Adrenal gland (tissue), 19 donors: ENCODE measurements at places on chromosomes 12 and 14.

- no peak overlapping the region for H3K27ac ChIP-seq
- H3K4me1 ChIP-seq = no peaks in the 10 kb centered on the region
- no peaks in the 10 kb centered on the region for H3K27me3 ChIP-seq
- no peak for DNase-seq
- no peak overlapping the region for H3K4me3 ChIP-seq
These were observed 13.2 kb downstream of the KCNH5 start for GRCh38 chr14:63032076-63032475.

DNA sequence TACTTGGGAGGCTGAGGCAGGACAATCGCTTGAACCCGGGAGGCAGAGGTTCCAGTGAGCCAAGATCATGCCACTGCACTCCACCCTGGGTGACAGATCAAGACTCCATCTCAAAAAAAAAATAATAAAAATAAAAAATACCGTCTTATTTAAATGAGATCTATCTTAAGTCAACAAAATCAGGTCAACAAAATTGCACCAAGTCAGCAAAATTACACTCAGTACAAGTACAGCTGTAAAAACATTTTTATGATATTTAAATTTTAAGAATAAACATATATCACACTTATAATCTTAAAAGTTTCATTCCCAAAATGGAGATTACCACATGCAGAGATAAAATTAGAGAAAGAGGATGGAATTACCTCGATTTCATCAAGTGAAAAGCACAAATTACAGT lies 33.2 kb downstream of the HECTD1 start:
- H3K27me3 ChIP-seq = no peaks in the 10 kb centered on the region
- no peaks in the 10 kb centered on the region for H3K36me3 ChIP-seq
- no peak for DNase-seq

DNA sequence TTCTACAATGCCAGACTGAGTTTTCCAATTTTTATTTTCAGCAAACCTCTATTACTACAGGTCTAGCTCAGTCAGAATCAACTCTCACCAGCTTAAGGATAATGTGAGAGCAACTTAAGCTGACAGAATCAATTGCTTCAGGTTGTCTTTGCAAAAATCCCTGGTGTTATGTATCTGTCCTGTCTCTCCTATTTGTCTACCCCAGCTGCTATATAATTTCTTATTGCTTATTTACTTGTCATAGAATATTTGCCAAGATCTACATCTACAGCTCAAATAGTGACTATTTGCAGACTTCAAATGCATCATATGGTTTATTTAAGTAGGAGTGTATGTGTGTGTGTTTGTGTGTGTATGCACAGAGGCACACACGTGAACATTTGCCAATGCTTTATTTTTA lies 54.1 kb downstream of the FOXG1 start:
- DNase-seq = no peak
- H3K27ac ChIP-seq = no peak overlapping the region
- peaks cover 7% of the 10 kb centered on the region for H3K36me3 ChIP-seq
- no peaks in the 10 kb centered on the region for H3K4me1 ChIP-seq
- H3K27me3 ChIP-seq = no peaks in the 10 kb centered on the region
- H3K4me3 ChIP-seq = no peak overlapping the region

GRCh38 chr12:122834104-122834920 lies 945 bp upstream of the HIP1R start:
- peak overlapping the region; percentile 91 for H3K4me3 ChIP-seq
- H3K27me3 ChIP-seq = no peaks in the 10 kb centered on the region
- H3K4me1 ChIP-seq = peaks cover 11% of the 10 kb centered on the region

- H3K27ac ChIP-seq = no peak overlapping the region
- DNase-seq = no peak
- no peaks in the 10 kb centered on the region for H3K36me3 ChIP-seq
- H3K4me1 ChIP-seq = no peaks in the 10 kb centered on the region
- no peak overlapping the region for H3K4me3 ChIP-seq
These were observed 137.5 kb downstream of the FSCB start for GRCh38 chr14:44369401-44370123.

GRCh38 chr14:39673734-39674133 lies 241.5 kb upstream of the FBXO33 start:
- H3K36me3 ChIP-seq = no peaks in the 10 kb centered on the region
- no peak overlapping the region for H3K4me3 ChIP-seq
- H3K27ac ChIP-seq = no peak overlapping the region
- no peak for DNase-seq
- no peaks in the 10 kb centered on the region for H3K27me3 ChIP-seq
- no peaks in the 10 kb centered on the region for H3K4me1 ChIP-seq

- H3K36me3 ChIP-seq = no peaks in the 10 kb centered on the region
- H3K27me3 ChIP-seq = no peaks in the 10 kb centered on the region
- H3K27ac ChIP-seq = no peak overlapping the region
- no peaks in the 10 kb centered on the region for H3K4me1 ChIP-seq
- no peak for DNase-seq
These were observed 64.4 kb upstream of the BTG1 start for GRCh38 chr12:92210071-92210470.

- no peaks in the 10 kb centered on the region for H3K4me1 ChIP-seq
- no peak overlapping the region for H3K4me3 ChIP-seq
- no peaks in the 10 kb centered on the region for H3K36me3 ChIP-seq
- no peak overlapping the region for H3K27ac ChIP-seq
- H3K27me3 ChIP-seq = no peaks in the 10 kb centered on the region
These were observed 288.0 kb downstream of the DPF3 start for GRCh38 chr14:72605921-72606220.

DNA sequence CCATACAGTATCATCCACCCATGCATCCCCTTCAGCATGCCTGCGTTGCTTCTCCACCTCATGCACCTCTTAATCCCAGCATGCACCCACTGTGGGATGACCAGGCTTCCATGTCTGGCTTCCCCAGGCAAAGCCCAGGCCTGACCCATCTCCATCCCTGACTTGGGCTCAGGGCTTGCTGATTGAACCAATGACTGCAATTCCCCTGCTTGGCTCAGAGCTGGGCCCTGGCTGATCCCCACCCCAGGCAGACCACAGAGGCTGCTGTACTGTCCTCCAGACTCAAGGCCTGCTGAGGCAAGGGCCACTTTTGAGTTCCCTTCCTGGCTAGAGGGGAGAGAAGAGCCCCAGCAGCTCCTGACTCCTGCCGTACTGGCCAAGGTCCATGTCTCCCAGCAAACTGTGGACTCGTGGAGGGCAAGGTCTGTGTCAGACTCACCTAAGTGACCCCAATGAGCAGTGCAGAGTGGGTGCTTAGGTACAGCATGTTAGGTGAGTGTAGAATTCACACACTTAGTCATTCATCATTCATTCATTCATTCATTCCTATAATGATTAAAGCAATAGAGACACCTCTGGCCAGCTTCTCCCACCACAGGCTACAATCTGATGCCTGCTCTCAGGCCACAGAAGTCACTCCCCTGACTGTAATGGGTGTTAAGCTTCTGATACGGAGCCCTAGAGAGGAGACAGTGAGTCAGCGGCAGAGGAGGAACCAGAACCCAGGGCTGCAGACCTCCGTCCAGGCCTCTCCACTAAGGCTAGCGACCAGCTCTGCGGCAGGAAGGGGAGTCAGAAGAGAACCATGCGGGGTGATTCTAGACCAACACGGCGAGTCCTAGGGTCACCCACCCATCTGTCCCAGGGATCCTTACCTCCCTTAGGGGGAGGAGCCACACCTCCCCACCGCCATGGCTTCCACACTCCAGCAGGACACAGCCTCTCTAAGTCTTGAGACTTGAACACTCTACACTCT lies 2.9 kb downstream of the BEGAIN start:
- no peak overlapping the region for H3K27ac ChIP-seq
- no peaks in the 10 kb centered on the region for H3K36me3 ChIP-seq
- peaks cover 10% of the 10 kb centered on the region for H3K27me3 ChIP-seq
- no peak overlapping the region for H3K4me3 ChIP-seq
- H3K4me1 ChIP-seq = peaks cover 4% of the 10 kb centered on the region

DNA sequence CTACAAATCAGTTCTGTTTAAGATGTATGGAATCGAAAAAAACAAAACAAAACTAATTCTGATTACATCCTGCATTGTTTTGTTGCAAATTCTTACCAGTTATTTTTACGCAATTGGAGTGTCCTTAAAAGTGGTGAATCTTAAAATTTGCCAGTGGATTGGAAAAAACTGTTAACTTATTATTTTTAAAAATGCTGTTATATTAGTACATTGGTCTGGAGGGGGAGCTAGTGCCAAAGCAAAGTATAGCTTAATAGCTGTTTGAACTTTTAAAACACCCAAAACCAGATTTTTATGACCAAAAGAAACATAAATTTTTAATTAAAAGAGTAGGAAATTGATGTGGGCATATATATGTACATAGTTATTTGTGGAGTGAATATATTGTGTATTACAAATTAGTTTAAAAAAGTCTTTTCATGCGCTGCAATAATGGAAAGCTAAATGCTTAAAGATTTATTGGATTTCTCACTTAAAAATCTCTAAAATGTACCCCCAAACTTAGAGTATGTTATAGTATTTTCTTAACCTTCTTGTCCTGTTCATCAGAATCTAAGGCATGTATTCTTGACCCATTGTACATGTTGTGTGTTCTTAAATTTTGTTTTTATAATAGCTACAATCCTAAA lies 2.5 kb downstream of the FUT8 start:
- H3K27ac ChIP-seq = no peak overlapping the region
- H3K4me1 ChIP-seq = peaks cover 15% of the 10 kb centered on the region
- no peak overlapping the region for H3K4me3 ChIP-seq
- no peaks in the 10 kb centered on the region for H3K27me3 ChIP-seq

DNA sequence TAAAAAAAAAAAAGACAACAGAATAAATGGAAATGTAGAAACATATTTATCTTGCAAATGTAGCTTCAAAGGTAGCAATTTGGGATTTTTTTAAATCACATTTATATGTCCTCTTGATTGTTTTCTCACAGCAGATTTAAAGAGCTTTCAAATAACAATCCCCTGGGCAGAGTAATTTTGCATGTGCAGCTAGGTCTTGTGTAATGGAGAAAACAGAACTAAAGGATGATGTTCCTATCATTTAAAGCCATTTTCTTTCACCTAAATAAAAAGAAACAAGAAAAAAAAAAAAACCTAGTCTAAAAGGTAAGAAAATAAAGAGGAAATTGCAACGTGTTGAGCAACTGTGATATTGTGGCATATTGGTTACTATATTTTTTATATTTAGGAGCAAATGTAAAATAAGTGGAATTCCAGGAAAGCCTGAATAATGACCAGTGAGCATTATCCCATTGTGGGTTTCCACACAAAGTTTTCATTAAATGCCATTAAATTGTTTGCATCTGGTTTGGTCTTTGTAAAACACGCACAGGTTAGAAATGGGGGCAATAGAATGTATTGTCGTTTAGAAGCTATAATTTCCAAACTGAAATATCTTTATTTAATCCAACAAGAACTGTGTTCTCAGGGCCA lies 215.6 kb downstream of the SLC6A15 start:
- no peaks in the 10 kb centered on the region for H3K36me3 ChIP-seq
- no peaks in the 10 kb centered on the region for H3K27me3 ChIP-seq
- H3K27ac ChIP-seq = no peak overlapping the region
- DNase-seq = no peak
- no peaks in the 10 kb centered on the region for H3K4me1 ChIP-seq

DNA sequence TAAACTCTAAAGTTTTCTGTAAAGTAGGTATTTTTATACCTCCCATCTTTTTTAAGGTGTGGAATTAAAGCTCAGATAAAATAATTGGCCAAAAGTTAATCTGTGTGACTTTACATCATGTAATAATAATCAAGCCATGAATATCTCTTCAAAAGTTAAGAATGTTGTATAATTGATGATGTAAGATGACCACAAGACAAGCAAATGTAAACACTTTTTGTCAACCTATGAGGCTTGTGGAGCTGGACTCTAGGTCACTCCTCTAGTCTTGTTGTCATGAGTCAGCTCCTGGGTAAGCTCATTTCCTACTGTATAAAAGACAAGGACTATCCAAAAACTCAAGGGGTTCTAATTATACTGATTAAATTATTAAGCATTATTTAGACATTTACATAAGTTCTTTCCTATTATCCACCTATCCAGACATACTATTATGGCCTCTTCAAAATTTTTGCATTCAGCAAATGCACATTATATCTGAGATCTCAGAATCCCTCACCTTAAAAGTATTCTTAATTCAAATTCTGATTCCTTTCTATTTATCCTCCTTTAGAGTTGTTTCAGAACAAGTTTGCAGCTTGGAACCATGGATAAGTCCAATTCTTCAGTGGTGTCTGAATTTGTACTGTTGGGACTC lies at the start of gene OR4K5:
Gene OR4K5, plus strand, starts transcription at position 587 of the 637 bp plus-strand sequence. Its CDS starts 0 bp downstream, at position 587.
- no peak for DNase-seq
- H3K36me3 ChIP-seq = no peaks in the 10 kb centered on the region

GRCh38 chr14:60573943-60574495 lies 65.1 kb downstream of the SIX6 start:
- no peaks in the 10 kb centered on the region for H3K27me3 ChIP-seq
- no peaks in the 10 kb centered on the region for H3K4me1 ChIP-seq
- no peak for DNase-seq
- H3K27ac ChIP-seq = no peak overlapping the region
- H3K36me3 ChIP-seq = no peaks in the 10 kb centered on the region
- no peak overlapping the region for H3K4me3 ChIP-seq

DNA sequence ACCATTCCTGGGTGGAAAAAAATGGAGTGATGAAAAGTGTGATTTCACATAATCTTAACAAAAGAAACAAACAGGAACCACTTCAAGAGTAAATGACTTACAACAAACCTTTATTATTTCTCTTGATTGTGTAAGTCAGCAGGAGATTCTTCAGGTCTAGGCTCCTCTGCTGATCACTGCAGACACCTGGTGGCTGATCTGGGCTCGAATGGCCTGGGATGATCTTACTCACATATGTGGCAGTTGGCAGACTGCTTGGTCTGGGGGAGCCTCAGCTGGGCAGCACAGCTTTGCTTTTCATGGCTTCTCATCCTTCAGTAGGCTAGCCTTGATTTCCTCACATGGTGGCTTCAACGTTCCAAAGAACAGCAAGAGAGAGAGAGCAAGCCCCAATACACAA lies 215.4 kb upstream of the PRICKLE1 start:
- H3K27ac ChIP-seq = no peak overlapping the region
- no peaks in the 10 kb centered on the region for H3K36me3 ChIP-seq
- no peak for DNase-seq
- H3K27me3 ChIP-seq = no peaks in the 10 kb centered on the region
- H3K4me3 ChIP-seq = no peak overlapping the region
